ENCODE measurements at places on chromosomes 3 and 15.

GRCh38 chr3:102536456-102536855, 101.6 kb downstream of the ZPLD1 start:
- peak; percentile 42 for DNase-seq

DNA sequence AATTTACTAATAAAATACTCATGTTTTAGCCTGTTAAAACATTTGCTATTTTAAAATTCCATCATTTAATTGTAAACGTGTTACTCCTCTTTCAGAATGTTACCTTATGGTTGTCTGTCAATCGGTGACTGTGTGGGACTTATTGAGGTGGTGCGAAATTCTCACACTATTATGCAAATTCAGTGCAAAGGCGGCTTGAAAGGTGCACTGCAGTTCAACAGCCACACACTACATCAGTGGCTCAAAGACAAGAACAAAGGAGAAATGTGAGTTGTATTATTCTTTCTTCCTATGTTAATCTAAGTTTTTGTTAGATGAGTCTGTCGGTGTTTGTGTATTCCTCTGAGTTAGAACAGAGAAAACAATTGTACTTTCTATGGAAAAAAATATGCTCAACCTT, 21.7 kb downstream of the KCNMB3 start:
- no peak for DNase-seq

GRCh38 chr3:129305592-129306091, 27.0 kb downstream of the HMCES start:
- DNase-seq = peak; percentile 72

- no peak for DNase-seq
Observed at GRCh38 chr3:190532731-190533203, 18.9 kb downstream of the IL1RAP start.

GRCh38 chr15:29090617-29091466, 178.8 kb downstream of the NSMCE3 start:
- DNase-seq = peak; percentile 12

DNA sequence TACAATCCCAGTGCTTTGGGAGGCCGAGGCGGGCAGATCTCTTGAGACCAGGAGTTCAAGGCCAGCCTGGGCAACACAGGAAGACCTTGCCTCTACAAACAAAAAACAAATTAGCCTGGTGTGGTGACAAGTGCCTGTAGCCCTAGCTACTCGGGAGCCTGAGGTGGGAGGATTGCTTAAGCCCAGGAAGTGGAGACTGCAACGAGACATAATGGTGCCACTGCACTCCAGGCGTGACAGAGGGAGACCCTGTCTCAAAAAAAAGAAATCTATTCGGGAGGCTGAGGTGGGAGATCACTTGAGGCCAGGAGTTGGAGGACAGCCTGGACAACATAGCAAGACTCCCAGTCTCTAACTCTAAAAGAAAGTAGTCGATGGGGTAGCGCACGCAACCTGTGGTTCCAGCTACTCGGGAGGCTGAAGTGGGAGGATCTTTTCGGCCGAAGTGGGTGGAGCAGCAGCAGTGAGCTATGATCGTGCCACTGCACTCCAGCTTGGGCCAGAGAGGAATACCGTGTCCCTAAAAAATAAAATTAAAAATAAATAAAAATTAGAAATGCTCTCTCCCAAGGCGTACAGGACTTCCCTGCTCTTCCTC, 775 bp downstream of the C3orf33 start:
- DNase-seq = peak; percentile 13

- DNase-seq = no peak
Observed at GRCh38 chr15:58632789-58633188, 116.7 kb downstream of the ADAM10 start.
